ENCODE measurements at places on chromosomes 2 and 18. TPM values are rescaled to one million over a fixed set of nuclear protein-coding genes. Genes with fewer than 3 reads are reported as not detected.

DNA sequence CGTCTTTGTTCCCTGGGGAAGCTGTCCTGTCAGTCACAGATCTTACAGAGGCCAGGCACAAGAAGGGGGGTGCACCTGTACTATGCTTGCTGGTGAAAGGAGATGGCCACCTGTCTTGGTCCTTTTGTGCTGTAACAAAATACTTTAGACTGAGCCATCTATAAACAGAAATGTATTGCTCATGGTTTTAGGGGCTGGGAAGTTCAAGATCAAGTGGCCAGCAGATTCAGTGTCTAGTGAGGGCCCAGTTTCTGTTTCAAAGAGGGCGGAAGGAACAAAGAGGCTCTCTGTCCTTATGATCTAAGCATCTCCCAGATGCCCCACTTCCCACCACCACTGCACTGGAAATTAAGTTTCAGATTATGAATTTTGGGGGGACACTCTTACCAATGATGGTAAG lies 35.5 kb upstream of the RPL37A start:
- H3K4me3 ChIP-seq = no peak overlapping the region
- H3K27ac ChIP-seq = no peak overlapping the region
- no peaks in the 10 kb centered on the region for H3K27me3 ChIP-seq
- no peaks in the 10 kb centered on the region for H3K36me3 ChIP-seq
- no peak for DNase-seq
- no peaks in the 10 kb centered on the region for H3K4me1 ChIP-seq

GRCh38 chr2:16112972-16113560 lies 172.7 kb downstream of the MYCN start:
- H3K27ac ChIP-seq = no peak overlapping the region
- H3K4me3 ChIP-seq = no peak overlapping the region
- no peak for DNase-seq
- H3K36me3 ChIP-seq = no peaks in the 10 kb centered on the region
- H3K27me3 ChIP-seq = no peaks in the 10 kb centered on the region

- no peak for DNase-seq
- H3K27me3 ChIP-seq = no peaks in the 10 kb centered on the region
- H3K27ac ChIP-seq = no peak overlapping the region
Measured at GRCh38 chr2:75290600-75291150, 91.4 kb upstream of the TACR1 start.

The TMEM247 gene
- not detected for total RNA-seq
